ENCODE measurements at places on chromosomes 6 and 20.
A peak's percentile ranks its signal among the peaks of the same experiment; 100 is the strongest.

- no peak for DNase-seq
Measured at GRCh38 chr20:48219306-48219705, 434.0 kb upstream of the SULF2 start.

DNA sequence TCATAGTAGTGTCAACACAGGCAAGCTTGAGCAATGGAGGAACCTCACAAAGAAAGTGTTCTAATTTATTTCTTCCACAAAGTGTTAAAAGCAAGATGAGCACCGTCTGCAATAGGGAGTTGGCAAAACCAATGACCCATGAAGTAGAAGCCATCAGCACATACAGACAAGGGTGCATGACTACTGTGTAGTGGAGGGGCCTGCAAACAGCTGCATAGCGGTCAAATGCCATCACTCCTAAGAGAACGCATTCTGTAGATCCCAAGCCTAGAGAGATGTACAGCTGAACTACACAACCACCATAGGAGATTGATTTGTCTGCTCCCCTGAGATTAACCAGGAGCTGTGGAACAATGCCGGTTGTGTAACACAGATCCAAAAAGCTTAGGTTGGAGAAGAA is 26.8 kb upstream of the ZNF165 start:
- DNase-seq, result no peak

- DNase-seq, result no peak
Measured at GRCh38 chr6:106629859-106630163, 433 bp downstream of the QRSL1 start.

DNA sequence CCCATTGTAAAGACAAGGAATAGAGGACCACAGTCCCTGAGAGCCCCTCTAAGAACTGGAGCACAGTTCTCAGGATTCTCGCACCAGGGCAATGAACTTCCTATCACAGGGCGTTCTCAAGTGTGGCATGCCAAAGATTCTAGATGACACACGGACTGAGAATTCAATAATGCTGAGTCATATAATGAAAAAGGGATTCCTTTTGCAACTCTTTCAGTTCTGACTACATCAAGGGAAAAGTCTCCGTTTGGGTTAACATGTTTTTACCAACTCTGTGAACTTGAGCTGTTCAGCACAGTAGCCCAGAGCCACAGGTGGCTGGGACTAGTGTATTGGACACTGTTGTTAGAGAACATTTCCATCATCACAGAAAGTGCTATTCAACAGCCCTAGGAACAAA is 3.4 kb downstream of the MED20 start:
- no peak for DNase-seq

DNA sequence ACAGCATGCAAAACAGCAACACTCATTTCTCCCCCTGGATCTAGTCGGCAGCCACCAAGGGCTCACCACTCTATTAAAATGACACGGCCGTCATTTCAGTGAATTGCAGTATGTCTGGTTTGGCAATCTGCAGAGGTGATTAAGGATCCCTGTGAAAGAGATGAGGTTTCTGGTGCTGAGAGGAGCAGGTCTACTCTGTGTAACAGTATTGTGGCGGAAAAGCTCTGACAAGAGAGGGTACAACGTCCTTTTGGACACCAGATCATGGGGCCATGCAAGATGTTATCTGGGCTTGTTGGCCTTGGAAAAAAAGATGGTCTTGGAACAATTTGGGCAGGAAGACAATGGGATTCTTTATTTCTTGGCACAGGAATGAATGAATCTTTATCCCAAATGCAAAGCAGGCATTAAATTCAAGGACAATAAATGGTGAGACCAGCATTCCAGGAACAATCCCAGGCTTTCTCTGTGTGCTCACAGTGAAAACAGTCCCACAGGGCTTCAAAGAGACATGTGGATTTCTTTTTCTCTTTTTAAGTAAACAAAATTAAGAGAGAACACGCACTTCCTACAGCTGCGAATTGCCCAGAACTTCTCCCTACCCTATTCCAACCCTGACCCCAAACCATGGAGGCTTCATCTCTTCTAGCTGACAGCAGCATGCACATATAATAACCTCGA is 33.7 kb upstream of the ADGRF1 start:
- DNase-seq, result no peak

- peak; percentile 70 for DNase-seq
Measured at GRCh38 chr6:105484238-105485161, 81.6 kb upstream of the PREP start.

- no peak for DNase-seq
Measured at GRCh38 chr6:154754152-154754551, 20.9 kb downstream of the SCAF8 start.

DNA sequence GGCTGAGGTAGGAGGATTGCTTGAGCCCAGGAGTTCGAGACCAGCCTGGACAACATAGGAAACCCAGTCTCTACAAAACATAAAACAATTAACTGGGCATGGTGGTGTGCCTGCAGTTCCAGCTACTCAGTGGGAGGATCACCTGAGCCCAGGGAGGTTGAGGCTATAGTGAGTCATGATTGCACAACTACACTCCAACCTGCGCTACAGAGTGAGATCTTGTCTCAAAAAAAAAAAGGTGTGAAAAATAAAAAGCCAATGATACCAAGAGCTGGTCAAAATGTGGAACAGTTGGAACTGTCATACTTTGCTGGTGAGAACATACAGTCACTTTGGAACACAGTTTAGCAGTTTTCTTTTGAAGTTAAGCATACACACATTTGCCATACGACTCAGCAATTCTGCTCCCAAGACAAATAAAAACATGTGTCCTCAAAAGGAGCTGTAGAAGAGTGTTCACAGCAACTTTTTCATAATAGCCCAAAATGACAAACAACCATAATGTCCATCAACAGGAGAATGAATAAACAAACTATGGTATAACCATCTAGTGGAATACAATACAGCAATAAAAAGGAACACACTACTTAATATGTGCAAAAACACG is 21.6 kb upstream of the FKBP5 start:
- DNase-seq, result no peak

DNA sequence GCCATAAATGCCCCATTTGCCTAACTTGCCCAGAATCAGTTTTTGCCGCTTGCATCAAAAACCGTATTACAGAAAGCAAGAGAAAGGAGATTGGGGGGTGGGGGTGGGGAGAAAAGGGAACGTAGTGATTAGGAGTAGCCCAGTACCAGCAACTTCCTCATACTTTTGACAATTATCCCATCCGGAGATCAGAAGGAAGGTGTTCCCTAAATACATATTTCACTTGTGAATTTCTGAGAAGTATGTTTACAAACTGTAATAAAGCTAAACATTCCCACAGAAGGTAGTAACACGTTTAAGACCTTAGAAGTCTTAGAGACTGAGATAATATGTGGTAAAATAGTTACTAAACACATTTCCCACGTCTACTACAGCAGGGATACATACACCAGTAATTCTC is 14.5 kb downstream of the PREP start:
- DNase-seq, result no peak

DNA sequence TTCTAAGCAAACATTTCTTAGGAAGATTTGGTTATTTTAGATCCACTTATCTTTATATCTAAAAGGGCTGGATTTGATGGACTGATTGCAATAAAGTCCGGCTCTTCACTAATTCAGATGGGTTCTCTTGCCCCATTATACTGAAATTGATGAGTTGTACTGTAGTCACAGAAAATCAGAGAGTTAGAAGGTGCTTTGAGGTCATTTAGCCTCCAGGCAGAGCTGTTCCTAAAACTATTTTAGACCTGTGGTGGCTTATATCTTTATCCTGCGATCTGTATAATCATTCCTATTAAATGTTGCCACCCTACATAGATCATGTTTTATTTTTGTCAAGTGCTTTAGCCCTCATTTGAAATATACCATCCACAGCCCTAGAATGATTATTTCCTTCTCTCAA is 61.3 kb upstream of the ATXN1 start:
- no peak for DNase-seq

DNA sequence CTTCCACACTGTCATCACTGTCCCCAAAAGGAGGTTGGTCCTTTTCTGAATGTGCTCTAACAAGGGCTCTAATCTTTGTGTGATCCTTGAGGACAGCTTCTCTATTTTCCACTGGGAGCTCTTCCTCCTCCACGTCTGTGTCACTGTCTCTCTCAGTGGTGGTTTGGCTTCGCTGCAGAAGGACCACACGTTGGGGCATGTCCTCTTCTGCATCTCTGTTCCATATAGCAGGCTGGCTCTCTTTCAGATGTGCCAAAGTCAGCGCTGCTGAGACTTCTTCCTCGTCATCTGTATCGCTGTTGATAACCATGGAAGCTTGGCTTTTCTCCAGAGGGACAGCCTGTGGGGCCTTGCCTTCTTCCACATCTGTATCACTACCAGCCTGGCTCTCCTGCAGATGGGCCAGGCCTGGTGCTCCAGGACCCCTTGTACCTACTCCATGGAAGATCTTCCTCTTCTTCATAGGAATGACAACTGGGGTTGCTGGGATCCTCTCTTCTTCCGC is 4.6 kb downstream of the MDC1 start:
- DNase-seq, result no peak

GRCh38 chr6:66605011-66605410 is 898.0 kb upstream of the EYS start:
- DNase-seq, result no peak

- DNase-seq, result no peak
Measured at GRCh38 chr20:1490643-1491195, 501 bp downstream of the SIRPB2 start.

- DNase-seq, result peak; percentile 79
Measured at GRCh38 chr20:21027569-21027968, 78.6 kb downstream of the LINC00237 start.

All from T47D (cell line).